ENCODE measurements at places on chromosomes 6 and 20.

DNA sequence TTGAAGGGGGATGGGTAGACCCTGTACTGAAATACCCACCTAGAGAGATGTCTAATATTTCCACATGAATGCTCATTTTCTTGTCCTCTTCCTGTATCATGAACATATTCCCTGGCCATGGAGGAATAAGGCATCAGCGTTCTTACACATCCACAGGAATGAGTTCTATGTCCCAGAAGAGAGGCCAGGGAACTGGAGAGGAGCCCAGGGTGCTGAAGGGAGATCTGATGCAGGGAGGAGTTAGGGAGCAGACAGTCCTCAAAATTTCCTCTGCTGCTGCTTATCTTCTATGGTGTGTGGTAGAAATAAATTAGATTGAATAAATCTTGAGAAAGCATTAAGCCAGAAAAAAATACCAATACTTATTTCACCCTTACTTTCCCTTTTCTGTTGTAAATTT is 295.0 kb downstream of the KCNQ5 start:
- DNase-seq: no peak

DNA sequence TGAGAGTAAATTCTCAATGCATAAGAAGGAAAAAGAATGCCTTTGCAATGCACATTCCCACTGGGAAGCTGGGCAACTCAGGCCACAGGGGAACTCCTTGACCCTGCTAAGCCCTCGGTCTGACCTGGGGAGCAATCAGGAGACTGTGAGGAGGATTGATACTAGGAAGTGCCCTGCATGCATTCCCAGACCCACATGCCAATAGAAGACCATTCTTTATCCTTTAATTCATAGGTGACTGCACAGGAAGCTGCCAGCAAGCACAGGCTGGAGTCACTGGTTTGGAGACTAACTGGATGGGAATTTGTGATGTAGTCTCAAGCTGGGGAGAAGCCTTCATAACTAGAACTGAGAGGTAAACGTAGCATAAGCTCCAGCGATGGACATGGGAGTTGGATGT is 1012.7 kb downstream of the EYS start:
- DNase-seq: no peak

DNA sequence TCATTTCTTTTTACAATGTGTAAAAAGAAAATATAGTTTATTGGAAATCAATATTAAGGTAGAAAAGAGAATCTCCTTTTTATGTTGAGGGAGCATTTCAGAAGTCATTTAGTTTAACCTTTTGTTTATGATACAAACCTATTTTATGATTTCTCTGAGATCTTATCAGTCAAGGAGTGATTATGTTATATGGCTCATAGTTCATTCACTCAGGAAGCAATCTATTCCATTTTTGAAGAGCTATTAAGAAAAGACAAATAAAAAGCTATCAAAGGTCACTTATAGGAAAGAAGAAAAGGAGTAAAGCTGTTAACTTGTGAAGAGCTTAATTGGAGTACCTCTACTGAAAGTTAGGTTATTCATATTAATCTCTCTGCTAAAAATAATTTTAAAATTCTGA is 526.6 kb upstream of the JAG1 start:
- DNase-seq: no peak

GRCh38 chr6:88165844-88166492 is at the start of gene CNR1:
CNR1 (minus strand) TSS chr6:88166347; CDS start chr6:88145274, 21,073 bp downstream.
- DNase-seq: no peak

Data from activated effector memory CD4-positive, alpha-beta T cell treated with Interleukin-2 at 50 U/mL for 16 hours (primary cell).